ENCODE measurements at places on chromosomes 12 and 14. TPM values are rescaled to one million over a fixed set of nuclear protein-coding genes. Genes with fewer than 3 reads are reported as not detected.
A peak's percentile ranks its signal among the peaks of the same experiment; 100 is the strongest.

GRCh38 chr14:61537563-61538463 is 157.5 kb upstream of the HIF1A start:
- DNase-seq: no peak

DNA sequence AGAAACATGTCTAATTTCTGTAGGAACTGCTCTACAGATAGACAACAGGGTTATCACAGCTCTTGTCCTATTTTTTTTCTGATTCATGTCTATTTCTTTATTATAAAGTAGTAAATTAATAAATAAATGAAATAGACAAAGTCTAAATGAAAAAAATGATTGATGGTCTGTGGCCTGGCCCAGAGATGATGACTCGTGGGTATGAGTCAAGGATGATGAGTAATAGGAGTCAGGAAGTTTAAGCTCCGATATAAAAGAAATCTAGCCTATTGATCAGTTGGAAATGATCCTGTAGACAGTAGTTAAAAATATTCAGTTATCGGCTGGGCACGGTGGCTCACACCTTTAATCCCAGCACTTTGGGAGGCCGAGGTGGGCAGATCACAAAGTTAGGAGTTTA is 90.6 kb upstream of the RTL1 start:
- no peak for DNase-seq

Gene PIWIL1
- not detected for total RNA-seq

Gene DACT1
- total RNA-seq: 10.0 TPM

DNA sequence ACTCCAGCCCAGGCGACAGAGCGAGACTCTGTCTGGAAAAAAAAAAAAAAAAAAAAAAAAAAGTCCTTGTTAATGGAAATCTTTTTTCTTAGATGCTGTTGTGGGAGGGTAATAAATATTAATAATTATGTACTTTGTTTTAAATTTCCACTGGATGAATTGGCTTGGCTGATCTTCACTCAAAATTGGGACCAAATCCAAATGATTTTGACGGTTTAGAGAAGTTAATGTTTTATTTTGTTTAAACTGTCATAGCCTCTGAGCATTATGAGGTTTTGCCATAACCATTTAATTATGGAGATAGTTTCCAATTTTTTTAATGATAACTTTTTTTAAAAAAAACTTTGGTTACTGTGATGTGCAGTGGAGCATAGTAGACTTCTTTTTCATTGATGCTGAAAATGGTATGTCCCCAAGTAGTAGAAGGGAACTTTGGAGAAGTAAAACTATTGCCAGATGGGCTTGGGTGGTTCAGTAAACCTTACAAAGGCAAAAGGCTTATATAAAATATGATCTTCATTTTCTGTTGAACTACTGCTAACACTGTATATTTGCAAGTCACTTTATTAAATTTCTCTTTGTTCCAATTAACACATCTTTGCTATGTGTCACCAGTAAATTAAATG is 3.9 kb upstream of the PMCH start:
- DNase-seq: no peak

DNA sequence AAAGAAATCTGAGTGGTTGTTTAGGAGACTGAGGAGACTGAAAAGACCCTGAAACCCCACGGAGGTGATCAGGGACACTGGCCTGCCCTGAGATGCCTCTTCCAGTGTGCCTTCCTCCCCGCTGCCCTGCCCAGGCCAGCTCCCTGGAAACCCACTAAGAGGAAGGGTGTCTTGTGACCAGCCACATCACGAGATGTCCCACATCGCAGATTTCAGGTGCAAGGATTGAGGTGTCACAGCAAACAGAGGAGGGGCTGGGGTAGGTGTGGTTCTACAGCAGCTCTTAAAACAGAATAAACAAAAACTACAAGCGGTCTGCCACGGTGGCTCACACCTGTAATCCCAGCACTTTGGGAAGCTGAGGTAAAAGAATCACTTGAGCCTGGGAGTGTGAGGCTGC is 184.3 kb upstream of the C14orf180 start:
- no peak for DNase-seq

DNA sequence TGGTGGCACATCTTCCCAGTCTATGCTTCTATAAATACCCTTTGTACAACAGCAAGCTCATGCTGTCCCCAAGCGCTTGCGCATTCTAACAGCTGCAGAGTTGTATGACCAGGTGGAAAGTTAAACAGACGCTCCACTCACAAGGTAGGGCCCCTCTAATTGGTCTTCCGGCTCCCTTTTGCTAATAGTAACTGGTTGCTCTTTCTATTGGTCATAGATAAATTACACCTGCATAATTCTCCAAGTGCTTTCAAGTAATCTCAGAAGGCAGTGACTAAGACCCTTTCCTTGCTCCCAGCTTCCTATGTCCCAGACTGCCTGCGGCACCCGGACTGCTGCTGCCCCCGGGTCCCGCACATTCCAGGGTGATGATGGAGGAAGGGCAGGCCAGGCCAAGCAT is 6.1 kb upstream of the TSPAN9 start:
- no peak for DNase-seq

GRCh38 chr12:17108877-17109541 is 503.0 kb upstream of the LMO3 start:
- no peak for DNase-seq

- DNase-seq: no peak
Observed at GRCh38 chr12:102374190-102374589, 106.2 kb downstream of the IGF1 start.

DNA sequence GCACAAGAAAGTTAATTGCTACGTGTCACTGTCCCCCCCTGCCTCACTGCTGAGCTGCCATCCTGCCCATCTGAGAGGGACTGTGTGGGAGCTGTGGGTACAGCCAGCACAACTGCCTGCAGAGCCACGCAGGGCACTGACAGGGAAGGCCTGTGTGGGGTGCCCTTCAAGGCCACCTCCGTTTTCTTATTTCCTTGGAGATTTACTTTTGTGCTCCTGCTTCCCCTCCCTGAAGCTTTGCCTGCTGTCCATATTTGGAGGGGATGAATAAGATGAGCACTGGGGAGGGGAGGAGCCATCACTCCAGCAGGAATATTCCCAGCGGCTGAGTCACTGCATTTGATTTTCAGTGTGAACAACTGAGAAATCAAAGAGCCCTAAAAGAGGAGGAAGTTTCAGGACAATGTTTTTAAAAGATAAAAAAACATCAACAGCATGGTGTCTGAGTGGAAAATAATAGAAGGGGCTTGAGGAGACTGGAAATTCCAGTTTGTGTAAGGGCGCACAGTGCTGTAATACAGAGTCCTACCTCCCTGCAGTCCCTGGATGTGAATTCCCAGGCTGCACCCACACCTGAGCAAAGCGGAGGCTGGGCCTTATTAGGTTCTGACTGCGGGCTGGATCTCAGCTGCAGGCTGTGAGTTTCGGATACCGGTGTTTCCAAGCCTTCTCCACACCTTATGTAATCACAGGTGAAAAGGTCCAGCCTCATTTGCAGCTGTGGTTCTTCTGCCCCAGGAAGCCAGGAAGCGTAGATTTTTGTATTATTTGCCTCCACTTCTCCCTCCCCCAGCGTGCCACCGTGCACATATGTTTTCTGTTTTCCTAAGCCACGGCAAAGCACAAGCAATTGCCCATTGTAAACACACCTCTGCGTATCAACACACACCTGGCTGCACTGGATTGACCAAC is 192.6 kb upstream of the BCL2L14 start:
- DNase-seq: no peak

Gene METAP2
- total RNA-seq: 55.6 TPM

Gene CLEC1B
- total RNA-seq: not detected

DNA sequence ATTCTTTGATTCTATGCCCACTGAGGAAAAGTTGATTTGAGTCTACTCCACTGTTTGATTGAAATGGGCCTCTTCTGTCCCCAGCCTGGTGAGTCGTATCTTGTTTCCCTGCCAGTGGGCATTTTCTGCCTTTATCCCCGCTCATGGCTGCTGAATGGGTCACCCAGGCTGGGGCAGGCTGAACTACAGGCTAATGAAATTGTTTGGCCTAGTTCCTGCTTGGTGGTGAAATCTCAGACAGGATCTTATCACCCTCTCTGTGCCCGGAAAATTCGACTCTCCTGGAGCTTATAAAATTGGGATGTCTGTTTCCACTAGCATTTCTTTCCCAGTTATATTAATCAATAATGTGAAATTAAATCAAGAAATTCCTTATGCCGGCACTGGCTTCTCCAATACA is 65.0 kb downstream of the CHST11 start:
- no peak for DNase-seq

- no peak for DNase-seq
Observed at GRCh38 chr14:23441076-23441475, 5.6 kb upstream of the MYH7 start.

GRCh38 chr12:102462386-102462785 is 18.0 kb downstream of the IGF1 start:
- no peak for DNase-seq

Gene C3AR1
- 2.4 TPM for total RNA-seq

GRCh38 chr12:103013741-103014300 is 56.3 kb downstream of the ASCL1 start:
- no peak for DNase-seq

Gene CARMIL3
- total RNA-seq: 0.40 TPM

Gene ZNF219
- total RNA-seq: 12.4 TPM

DNA sequence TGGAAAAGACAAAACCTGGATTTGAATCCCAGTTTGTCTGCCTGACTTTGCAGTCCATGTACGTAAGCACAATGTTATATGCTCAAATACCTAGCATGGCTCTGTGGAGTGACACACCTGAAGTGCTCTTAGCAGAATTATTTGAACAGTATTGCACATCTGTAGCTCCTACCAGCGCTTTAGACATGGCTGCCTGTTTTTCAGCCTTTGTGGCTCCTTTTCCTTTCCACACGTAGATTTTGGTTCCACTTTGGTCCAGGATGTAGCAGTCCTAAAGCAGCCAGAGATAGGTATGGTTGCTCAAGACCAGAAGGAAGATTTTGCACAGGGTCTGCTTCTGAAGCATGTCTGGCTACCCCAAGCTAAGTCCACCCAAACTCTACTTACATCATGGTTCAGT is 9.1 kb downstream of the AVIL start:
- DNase-seq: no peak

Gene GPR65
- 8.9 TPM for total RNA-seq

- DNase-seq: no peak
Observed at GRCh38 chr12:118447181-118447580, 70.8 kb downstream of the SUDS3 start.

DNA sequence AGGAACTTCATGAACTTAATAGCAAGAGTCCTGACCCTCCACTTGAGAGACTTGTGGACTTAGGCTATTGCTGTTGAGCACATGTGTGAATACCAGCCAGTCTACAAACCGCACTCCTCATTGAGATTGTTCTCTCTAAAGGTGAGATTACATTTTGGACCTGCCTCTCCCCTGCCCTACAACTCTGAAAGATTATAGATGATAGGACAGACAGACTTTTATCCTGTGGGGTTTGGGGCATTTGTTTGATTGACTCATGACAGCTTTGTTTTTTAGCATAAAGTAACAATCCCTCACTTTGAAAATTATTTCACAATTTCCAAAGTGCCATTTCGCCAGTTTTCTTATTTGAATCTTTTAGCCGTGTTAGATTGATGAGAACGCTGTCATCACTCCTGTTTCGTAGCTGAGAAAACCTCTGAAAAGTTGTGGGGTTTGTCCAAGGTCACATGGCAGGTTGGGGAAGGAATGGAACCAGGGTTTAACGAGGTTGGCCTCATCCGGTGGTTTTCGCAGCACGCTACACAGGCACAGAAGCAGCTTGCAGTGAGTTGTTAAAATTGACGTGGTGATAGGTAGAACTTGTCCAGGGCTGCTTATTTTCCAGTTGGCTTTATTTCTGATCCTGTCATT is 836 bp downstream of the EVL start:
- peak; percentile 77 for DNase-seq

Gene HOTAIR
- total RNA-seq: not detected

DNA sequence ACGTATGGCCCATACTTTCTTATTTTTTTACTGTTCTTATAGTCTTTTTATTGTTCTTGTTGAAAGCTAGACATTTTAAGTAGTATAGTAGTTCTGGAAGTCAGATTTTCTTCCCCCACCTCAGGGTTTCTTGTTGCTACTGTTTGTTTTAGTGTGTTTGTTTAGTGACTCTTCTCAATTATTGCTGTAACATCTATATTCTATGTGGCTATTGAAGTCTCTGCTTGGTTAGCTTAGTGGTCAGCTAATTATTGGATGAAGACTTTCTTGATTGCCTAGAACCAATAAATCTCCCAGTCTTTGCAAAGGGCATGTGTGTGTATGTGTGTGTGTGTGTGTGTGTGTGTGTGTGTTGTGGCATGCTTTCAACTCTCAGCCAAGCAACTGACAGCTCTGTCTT is 34.3 kb upstream of the UNC79 start:
- DNase-seq: no peak

DNA sequence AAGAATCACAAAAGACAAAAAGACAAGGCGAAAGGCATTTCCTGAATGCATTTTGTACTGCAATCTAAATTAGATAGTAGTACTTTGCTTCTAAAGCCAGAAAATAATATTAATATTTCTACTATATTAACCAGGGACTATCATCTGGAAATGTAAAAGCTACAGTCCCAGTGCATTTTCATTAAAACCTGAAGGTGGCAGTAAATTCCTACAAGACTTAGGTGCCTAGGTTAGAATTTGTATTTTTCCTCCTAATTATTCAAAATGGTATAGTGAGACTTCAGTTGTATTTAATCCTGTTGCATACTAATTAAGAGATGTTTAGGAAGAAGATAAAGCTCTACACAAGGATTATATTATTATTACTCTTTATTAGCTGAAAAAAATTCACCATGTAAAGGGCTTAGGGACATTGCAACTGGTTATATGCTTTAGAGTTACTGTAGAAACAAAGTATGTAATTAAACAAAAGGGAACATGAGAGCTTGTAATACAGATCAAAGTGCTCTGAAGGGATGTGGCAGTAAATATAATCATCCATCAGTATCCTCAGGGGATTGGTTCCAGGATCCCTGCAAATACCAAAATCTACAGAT is 53.6 kb downstream of the BRMS1L start:
- no peak for DNase-seq

DNA sequence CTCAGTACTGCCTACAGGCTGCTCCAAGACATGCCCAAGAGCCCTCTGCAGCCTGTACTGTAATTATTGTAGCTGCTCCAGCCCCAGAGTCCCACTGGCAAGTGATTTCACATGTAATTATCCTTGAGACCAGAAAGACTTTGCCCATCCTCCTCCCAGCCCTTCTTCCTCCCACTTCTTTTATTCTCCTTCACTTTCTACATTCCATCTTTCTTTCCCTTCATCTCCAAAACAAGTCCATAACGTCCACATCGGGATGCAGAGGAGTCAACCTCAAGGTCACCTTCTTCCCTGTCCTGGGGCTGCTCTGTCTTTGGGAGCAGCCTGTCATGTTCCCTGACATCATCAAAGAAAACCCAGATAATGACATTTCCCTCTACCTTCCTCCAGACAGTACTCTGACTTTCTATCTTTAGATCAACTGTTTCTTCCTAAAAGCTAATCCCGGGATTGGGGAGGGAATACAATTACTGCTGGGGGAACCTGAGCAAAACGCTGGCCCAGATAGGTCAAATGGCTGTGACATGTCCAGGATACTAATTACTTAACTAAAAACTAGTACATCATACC is 39.1 kb downstream of the SLC8A3 start:
- no peak for DNase-seq

DNA sequence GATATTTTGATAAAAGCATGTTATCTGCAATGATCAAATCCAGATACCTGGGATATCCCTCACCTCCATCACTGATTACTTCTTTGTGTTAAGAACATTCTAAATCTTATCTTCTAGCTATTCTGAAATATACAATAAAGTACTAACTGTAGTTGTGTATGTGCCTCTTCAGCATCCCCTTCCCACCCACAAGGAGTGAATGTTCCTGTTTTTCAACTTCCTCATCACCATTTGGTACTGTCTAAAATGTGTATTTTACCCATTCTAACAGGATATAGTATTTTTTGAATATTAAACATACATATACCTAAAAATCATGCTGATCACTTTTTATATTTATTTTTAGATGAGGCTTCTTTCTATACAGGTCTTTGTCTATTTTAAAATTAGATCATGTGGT is 1252.6 kb downstream of the TMEM121 start:
- DNase-seq: no peak

Gene CCDC38
- total RNA-seq: 0.49 TPM

Measured in T-cell (primary cell).